Activated naive CD4-positive, alpha-beta T cell (primary cell): ENCODE measurements at places on chromosomes 16 and 17.

GRCh38 chr16:61580579-61580978 lies 455.7 kb downstream of the CDH8 start:
- no peak for DNase-seq

GRCh38 chr17:65181237-65182061 lies 44.3 kb downstream of the RGS9 start:
- DNase-seq = no peak

DNA sequence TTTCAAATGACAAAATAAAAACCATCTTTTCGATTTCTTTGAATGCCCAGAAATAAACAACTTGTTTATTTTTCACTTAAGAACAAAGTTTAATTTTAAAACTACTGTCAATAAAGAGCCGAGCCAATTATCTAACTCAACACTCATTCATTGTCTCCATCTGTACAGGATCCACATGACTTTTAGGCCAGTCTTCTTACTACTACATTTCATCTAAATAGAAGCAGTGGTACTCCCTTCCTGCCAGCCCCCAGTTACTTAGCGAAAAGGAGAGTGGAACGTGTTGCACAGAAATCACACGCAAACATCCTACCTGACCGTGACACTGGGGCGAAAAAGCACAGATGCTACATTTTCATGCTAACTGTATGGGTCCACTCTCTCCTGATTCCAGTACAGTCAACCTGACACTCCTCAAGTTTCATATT lies 1.2 kb downstream of the GNA13 start:
- no peak for DNase-seq

GRCh38 chr17:75853433-75853832 lies 1.7 kb downstream of the WBP2 start:
- no peak for DNase-seq

- no peak for DNase-seq
These were observed 3.8 kb downstream of the RASL10B start for GRCh38 chr17:35735036-35735805.

DNA sequence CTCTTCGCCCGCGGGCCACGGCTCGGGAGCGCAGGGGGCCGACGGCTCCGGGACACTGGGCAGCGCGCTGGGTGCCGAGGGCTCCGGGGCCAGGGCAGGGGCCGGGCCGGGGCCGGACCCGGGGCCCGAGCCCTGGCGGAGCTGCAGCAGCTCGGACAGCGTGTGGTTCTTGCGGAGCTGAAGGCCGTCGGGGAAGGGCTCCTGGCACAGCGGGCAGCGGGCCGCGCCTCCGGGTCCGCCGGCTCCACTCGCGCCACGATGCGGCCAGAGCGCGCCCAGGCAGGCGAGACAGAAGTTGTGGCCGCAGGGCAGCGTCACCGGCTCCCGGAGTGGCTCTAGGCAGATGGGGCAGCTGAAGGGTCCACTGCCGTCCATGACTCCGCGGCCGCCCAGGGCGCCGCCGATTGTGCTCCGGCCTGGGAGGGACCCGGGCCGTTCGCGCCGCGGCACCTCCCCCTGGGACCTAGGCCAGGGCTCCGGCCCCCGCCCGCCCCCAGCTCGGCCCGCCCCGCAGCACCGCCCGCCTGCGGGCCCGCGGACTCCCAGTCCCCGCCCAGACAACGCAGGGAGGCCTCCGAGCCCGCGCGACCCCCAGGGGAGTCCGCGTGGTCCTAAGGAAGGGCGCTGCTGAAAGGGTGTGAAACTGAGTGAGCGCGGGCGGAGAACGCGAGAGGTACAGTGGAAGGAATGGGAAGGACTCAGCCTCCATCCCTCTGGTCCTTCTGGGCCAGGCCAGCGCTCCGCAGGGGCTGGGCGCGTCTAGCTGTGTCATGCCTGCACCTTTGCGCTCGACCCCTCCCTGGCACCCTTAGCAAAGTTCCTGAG lies at the start of gene TRIM47:
Gene TRIM47, minus strand, starts transcription at position 408 of the 825 bp plus-strand sequence. Its CDS starts 33 bp downstream, at position 375.
- DNase-seq = no peak

DNA sequence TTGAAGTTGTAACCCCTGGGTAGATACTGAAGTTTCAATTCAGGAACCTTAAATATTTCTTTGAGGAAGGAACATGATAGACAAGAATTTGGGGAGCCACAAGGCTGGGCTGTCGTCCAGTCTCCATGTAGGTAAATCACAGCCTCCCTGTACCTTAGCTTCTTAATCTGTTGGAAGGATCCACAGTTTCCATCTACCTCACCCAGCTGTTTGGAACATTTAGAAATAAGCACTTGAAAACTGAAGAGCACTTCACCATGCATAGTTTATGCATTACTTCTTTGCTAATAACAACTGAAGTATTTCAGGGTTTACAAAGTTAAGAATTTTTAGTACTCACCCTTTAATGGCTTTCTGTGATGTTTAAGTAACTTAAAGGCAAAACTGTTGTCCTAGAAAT lies 17.2 kb downstream of the TXNDC11 start:
- DNase-seq = no peak

DNA sequence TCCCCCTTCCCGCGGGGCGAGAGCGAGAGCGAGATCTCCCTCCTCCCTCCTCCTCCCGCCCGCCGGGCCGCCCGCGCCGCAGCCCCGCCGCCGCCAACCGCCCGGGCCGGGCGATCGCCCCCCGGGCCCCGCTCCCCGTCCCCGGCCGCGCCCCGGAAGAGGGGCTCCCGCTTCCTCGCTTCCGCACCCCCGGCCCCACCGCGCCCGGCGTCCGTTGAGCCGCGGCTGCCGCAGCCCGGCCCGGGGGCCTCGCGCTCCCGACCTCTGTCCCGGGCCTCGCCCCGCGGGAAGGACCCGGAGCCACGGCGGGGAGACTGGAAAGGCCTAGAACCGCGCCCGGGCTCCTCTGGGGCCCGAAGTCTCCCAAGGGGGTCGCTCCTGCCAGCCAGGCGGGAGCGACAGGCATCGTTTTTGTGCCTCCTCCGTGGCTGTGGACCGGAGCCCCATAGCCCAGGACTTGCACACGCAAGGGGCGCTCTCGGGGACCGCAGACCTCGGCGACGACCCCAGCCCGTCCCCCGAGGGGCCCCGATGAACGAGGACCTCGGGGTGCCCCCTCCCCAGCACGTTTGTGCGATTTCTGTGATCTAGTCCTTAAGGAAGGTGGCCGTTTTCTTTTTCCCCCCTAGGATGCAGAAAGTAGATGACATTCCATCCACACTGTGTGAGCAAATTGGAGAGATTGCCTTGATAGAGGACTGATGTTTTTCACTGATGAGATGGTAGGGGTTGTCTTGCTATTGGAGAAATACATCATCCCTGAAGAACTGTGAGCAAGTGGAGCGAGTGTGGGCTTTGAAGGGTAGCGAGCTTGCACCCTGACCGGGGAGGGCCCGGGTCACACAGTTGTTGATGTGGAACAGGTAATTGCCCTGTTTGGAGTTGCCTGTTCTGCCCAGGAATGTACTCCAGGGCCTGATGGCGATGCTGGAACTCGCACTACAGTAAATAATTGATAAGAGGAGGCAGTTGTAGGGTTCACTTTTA lies 611 bp downstream of the BANP start:
- no peak for DNase-seq

DNA sequence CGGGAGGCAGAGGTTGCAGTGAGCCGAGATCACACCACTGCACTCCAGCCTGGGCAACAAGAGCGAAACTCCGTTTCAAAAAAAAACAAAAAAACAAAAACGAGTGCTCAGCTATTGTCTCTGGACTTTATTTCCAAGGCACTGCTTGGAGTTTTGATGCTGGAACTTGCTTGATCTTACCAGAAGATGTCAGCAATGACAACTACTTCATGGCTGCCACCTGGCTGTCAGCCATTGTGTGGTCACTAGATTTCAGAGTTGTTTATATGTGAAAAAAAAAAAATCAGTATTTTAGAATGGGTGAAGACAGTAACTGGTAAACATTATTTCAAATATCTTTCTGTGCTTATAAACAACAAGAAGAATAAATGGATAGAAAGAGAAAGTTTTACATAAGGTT lies 26.3 kb upstream of the OR4D1 start:
- no peak for DNase-seq

DNA sequence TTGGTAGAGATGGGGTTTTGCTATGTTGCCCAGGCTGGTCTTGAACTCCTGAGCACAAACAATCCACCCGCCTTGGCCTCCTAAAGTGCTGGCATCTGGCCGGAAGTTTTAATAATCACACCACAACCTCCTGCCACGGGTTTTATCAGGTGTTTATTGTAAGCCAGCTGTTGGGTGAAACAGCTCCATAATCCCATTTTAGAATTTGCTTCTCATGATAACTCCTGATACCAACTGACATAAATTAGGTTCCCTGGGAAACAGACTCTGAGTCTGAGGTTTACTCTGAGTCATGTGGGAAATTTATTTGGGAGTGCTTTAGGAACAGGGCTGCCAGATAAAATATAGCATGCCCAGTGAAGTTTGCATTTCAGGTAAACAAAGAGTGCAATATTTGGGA lies 122.6 kb upstream of the MED13 start:
- no peak for DNase-seq

GRCh38 chr17:62882284-62882683 lies 74.2 kb upstream of the MARCHF10 start:
- no peak for DNase-seq

GRCh38 chr17:49210158-49211029 lies at the start of the genes ABI3 and GNGT2:
Gene ABI3 (plus strand): TSS chr17:49210707. CDS start chr17:49210725, 18 bp downstream.
Gene GNGT2 (minus strand): TSS chr17:49210574. CDS start chr17:49207422, 3,152 bp downstream.
- peak; percentile 25 for DNase-seq

GRCh38 chr16:76755496-76755895 lies 435.5 kb upstream of the MON1B start:
- no peak for DNase-seq

DNA sequence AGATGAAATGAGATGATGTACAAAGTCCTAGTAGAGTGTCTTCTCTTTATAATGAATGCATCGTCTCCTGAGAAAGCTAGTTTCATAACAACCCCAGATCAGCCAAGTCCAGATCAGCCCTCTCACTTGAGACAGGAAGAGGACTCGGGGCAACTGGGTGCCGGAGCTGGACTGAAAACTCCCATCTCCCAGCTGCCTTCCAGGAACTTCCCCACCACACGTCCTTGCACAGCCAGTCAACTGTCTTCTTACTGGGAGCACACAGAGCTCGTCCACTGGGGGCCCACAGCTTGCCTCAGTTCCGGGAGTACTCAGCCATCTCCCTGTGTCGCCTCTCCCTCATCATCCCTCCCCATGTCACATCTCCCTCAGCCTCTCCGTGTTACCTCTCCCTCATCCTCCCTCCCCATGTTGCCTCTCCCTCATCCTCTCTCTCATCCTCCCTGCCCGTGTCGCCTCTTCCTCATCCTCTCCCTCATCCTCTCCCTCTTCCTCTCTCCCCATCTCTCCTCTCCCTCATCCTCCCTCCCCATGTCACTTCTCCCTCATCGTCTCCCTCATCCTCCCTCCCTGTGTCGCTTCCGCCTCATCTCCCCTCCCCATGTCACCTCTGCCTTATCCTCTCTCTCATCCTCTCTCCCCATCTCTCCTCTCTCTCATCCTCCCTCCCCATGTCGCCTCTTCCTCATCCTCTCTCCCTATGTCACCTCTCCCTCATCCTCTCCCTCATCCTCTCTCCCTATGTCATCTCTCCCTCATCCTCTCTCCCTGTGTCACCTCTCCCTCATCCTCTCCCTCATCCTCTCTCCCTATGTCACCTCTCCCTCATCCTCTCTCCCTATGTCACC lies 22.4 kb upstream of the KCNH6 start:
- no peak for DNase-seq

GRCh38 chr16:1786242-1787055 lies 3.7 kb downstream of the NUBP2 start:
- DNase-seq = no peak

DNA sequence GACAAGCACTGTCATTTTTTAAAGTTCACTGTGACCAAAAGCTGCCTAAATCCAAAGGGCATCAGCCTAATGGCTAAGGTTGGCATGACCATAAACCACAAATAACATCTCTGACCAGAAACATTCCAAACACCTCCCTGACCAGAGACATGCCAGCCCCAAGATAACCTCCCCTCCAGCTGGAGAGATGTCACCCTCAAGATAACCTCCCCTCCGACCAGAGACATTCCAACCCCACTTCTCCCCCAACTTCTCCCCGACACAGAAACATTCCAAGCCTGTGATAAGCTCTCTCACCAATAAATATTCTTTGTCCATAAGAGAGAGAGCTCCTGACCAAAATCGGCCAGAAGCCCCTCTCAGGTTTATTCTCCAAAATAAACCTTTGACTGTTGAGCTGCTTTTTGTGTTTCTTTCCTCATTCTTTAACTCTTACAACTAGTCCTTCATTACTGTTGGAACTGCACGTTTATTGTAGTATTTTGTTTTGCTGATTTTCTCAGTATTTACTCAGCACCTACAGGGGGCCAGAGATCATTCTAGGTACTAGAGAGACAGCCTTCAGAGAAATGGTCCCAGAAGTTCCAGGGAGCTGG lies 325.6 kb downstream of the SLC39A11 start:
- DNase-seq = no peak

- DNase-seq = peak; percentile 51
These were observed 516 bp downstream of the CPNE2 start for GRCh38 chr16:57092786-57093411.

DNA sequence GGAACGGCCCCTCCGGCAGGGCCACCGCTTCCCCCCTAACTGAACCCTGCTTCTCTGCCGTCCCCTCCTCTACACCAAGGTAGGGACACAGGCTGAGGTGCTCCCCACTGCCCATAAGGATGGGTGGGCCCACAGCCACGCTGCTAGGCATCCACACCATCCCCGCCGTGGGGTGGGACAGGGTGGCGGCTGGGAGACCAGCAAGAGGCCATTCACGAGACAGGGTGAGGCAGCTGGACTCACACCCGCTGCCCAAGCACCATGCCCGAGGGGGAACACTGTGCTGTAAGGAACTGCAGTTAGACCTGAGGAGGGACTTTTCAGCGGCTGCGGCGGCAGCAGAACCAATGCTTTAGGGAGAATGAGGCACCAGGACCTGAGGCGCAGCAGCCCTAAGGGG lies 47.5 kb upstream of the RRN3 start:
- no peak for DNase-seq
